ENCODE measurements at places on chromosomes 6 and 20.

DNA sequence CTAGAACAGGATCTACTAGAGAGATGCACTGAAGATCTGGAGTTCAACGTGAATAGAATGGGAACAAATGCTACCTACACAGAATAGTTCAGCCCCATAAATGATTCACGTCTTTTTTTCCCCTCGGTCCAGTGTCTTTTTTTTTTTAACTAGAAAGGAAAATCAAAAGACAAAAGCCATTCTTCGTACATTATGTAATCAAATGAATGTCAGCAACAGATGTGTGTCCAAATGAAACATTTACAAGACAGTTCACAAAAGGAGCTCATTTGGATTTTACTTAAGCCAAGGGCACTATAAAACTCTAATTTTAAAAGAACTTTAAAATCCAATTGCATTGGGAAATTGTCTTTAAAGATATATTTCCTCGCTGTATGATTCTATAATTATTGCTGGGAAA is 42.4 kb downstream of the FAM184A start:
- no peak for DNase-seq

DNA sequence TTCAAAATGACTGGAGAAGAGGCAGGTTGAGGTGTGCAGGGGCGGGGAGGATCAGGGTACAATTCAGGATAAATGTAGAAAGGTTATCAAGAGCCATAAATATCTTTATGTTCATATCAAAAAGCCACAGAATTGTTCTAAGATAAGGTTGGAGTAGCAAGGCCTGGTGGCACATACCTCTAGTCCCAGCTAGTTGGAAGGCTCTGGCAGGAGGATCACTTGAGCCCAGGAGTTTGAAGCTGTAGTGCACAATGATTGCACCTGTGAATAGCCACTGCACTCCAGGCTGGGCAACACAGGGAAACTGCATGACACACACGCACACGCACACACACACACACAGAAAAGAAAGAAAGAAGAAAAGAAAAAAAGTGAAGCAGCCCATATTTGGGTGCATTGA is 194.8 kb downstream of the GRIK2 start:
- no peak for DNase-seq

GRCh38 chr6:45613656-45614055 is 235.9 kb upstream of the SUPT3H start:
- DNase-seq, result no peak

DNA sequence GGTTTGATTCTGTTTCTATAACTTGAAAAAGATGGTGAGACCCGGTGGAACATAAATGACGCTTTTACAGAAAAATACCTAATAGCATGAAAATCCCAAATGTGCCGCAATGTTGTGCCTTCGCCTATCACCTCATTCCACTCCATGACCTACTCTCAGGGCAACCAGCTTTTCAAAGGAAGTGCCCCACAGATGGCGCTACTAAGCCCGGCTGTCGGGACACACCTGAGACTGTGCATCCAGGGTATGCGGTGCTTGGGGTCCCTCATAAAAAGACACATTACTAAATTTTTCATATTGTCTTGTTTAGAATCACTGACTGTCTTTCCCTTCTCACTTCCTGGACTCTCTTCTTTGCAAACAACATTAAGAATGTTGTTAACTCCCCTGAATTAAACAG is 145.5 kb upstream of the RPS6KA2 start:
- DNase-seq, result no peak

DNA sequence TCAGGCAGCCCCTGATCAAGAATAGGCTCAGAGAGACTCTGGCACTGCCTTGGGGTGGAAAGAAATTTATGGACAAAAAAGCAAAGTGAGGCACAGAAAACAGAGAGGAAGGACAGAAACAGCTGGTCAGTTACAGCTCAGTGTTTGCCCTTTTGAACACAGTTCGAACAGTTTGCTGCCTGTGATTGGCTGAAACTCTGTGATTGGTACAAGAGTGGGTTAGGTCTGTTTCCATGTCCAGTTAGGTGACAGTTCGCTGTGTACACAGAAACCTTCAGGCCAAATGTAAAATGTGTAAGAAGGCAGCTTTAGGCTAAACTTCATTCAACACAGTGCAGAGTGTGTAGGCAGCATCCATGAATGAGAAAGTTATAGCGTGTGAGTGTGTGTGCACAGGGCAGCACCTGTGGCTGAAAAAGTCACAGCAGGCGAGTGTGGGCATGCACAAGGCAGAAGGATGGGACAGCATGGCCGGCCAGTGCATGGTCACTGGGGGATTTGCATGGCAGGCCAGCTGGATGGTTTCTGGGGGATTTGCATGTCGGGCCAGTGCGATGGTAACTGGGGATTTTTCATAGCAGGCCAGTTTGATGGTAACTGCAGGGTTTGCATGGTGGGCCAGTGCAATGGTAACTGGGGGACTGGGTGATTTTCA is 75.4 kb upstream of the FRMD1 start:
- DNase-seq, result no peak

DNA sequence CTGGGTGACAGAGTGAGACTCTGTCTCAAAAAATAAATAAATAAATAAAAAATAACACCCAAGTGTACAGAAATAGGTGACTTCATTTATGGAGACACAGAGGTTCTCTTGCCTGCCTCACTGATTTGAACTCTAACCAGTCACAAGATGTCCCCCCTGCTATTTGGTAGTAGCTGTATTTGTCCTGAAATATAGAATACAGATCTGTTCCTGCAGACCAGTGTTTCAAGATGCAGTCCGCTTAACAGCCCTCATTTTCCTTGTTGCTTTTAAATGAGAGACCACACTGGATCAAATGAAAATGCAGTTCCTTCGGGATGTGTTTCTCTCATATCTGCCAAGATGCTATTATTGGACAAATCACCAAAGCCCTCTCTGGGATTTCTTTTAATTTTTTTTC is 7.6 kb downstream of the PLCB4 start:
- DNase-seq, result no peak

DNA sequence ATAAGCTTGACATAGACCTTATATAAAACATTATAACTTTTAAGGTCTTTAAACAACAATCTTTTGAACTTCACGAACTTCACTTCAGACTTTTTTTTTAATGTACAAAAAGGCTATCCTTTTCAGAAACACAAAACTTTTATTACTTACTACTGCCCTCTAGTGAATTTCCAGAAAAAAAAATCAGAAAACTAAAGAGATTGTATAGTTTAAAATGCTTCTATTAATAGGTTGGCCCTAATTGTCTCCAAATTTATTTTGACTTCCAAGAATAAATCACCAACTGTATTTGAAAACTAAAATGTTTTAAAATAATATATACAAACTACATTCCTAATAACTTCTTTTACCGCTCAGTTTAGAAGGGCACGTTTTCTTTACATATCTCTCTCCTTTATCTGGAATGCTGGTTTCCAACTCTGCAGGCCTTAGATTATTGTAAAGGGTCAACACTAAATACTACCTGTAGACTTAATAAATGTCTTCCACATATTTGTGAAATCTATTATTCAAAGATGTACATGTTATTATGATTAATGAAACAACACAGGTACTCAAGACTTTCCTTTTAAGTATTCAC is 66.8 kb downstream of the LMBRD1 start:
- peak; percentile 5 for DNase-seq

Data from CD4-positive, alpha-beta T cell treated with Interleukin-2 at 100 ng/mL for 4 hours (primary cell).